ENCODE measurements at places on chromosomes 5 and 9. TPM values are rescaled to one million over a fixed set of nuclear protein-coding genes. Genes with fewer than 3 reads are reported as not detected.

Gene FPGS
- 80.4 TPM for total RNA-seq

Gene RFK
- 19.1 TPM for total RNA-seq

Gene ACTBL2
- total RNA-seq: 0.11 TPM

Gene IFNK
- total RNA-seq: not detected

Gene ORM2
- total RNA-seq: not detected

Gene ZDHHC21
- 5.9 TPM for total RNA-seq

Gene PFN3
- not detected for total RNA-seq

Gene CLIC3
- 33.3 TPM for total RNA-seq

Gene RGP1
- 19.1 TPM for total RNA-seq

Gene FREM1
- 0.11 TPM for total RNA-seq

Gene ZDHHC11
- total RNA-seq: 0.65 TPM

Gene ADRA1B
- total RNA-seq: 0.32 TPM

Gene ENTREP1
- total RNA-seq: not detected

Gene CD14
- 6.1 TPM for total RNA-seq

Gene TAF11L10
- total RNA-seq: not detected

Gene PTCD2
- total RNA-seq: 17.1 TPM

Gene F2RL1
- total RNA-seq: 2.7 TPM

Measured in GM23248 (cell line).